WTC11 (cell line): ENCODE measurements at places on chromosomes 12 and 14.

- DNase-seq = no peak
Measured at GRCh38 chr12:78157199-78157598, 326.5 kb downstream of the NAV3 start.

GRCh38 chr12:70919597-70920035 lies 922 bp downstream of the PTPRR start:
- DNase-seq = peak; percentile 22

GRCh38 chr12:3304436-3305165 lies 186.4 kb upstream of the PRMT8 start:
- no peak for DNase-seq

GRCh38 chr14:61280526-61281185 lies 482 bp downstream of the TMEM30B start:
- peak; percentile 56 for DNase-seq

- no peak for DNase-seq
Measured at GRCh38 chr12:110340706-110341105, 59.7 kb downstream of the ATP2A2 start.

DNA sequence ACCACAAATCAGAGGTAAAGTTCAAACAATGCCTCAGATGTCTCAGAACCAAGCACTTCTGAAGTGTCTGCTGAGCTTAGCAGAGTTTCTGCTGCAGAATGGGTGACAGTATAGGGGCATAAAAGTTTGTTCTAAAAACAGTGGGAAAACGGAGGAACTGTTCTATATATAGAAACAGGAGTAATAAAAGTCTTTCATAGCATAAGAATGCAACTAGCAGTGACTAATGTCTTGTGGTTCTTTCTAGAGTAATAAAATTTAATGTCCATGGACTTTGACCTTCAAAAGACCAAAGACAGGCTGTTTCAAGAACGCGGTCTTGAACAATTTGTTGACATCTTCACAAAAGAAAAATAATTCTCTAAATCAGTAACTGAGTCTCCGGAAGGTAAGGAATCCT lies 107.5 kb upstream of the FAR2 start:
- DNase-seq = no peak

DNA sequence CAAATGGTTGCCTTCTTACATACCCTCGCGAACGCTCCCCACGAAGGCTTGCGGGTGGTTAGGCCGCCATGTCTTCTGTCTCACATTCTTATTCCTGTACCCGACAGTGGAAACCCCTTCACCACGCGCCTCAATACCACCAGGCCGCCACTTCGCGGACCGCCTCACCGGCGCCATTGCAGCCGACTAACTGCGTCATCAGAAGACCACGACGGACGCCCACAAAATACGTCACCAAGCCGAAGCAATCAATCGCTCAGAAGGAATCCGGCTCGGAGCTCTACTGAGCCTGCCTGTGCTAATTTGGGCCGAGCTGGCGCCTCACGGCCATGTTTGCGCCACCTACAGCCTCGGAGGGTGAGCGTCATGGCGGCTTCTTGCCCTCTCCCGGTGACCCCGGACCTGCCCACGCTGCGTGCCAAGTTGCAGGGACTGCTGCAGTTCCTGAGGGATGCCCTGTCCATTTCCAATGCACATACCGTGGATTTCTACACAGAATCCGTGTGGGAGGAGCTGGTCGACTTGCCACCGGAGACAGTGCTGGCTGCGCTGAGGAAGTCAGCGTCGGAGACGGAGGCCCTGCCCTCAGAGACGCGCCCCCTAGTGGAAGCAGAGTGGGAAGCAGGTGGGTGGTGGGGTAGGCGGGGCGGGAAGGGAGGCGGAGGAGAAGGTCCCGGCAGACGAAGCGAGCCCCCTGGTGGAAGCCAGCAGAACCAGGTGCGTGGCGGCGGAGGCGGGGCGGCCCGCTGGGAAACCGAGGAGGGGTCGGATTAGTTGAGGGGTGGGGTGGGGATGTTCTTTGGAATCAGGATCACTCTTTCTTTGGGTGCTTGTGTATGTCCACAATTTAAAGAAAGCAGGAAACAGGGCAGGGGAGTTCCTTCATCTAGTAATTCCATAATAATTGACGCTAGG lies at the start of the genes CCDC59 and METTL25:
Gene CCDC59 (minus strand): TSS at position 188 of the 915 bp plus-strand sequence. CDS start 11 bp downstream, at position 177.
Gene METTL25 (plus strand): TSS at position 330 of the 915 bp plus-strand sequence. CDS start 37 bp downstream, at position 367.
- DNase-seq = peak; percentile 96

GRCh38 chr12:131901431-131902331 lies 7.3 kb downstream of the ULK1 start:
- no peak for DNase-seq

- no peak for DNase-seq
Measured at GRCh38 chr14:83255727-83256090, 1722.1 kb upstream of the SEL1L start.
